ENCODE measurements at places on chromosomes 11 and 22.

GRCh38 chr11:9718147-9718546 lies 54.3 kb downstream of the SWAP70 start:
- DNase-seq: no peak

GRCh38 chr11:65654375-65655349 lies 8.1 kb downstream of the RELA start:
- no peak for DNase-seq

- DNase-seq: no peak
Observed at GRCh38 chr11:65977621-65978390, 16.3 kb downstream of the SART1 start.

GRCh38 chr11:116357784-116358544 lies 414.8 kb downstream of the BUD13 start:
- no peak for DNase-seq

DNA sequence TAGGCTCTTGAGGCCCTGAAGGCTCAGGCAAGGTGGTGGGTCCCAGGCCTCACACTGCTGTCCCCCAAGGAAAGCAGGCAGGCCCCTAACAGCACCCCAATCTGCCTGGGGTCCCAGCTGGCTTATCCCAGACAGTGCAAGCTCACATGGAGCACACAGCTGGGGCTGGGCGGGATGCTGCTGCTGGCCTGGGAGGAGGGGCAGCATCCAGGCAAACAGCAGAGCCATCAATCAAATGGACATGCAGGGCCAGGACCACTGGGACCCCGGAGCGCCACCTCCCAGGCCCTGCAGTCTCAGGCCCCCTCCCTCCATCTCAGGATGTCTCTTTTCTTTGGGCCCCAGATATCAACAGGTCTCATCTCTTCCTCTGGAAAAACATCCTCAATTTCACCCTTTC lies 140.3 kb downstream of the BRD1 start:
- DNase-seq: no peak

- DNase-seq: no peak
Observed at GRCh38 chr11:117535201-117535849, 207.7 kb downstream of the CEP164 start.

GRCh38 chr11:12667646-12668045 lies 6.6 kb upstream of the TEAD1 start:
- no peak for DNase-seq

- DNase-seq: no peak
Observed at GRCh38 chr11:118629761-118630661, 22.6 kb downstream of the PHLDB1 start.

GRCh38 chr11:105610871-105611571 lies 1.1 kb downstream of the GRIA4 start:
- DNase-seq: no peak

GRCh38 chr22:38312261-38312800 lies 4.9 kb downstream of the CSNK1E start:
- no peak for DNase-seq

DNA sequence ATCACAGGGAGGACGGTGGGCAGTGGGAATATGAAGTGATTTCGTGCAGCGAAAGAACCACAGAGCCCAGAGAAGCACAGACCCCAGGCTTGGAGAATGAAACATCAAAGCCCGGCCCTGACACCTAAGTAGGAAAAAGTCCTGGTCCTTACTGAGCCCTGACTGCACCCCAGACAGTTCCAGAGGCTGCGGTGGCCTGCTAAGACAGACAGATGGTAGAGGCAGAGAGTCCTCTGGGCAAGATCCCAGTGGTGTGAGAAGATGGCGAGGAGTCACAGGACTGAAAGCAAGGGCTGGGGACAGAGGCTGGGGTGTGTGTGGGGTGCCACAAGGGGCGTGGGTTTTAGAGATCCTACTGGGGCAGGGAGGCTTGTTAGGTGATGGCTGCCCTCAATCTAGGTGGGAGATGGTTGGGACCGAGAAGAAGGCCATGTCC lies 3.7 kb downstream of the CBX6 start:
- DNase-seq: no peak

GRCh38 chr11:117458275-117459122 lies 130.8 kb downstream of the CEP164 start:
- DNase-seq: no peak

GRCh38 chr22:20171288-20172140 lies 20.7 kb upstream of the CCDC188 start:
- no peak for DNase-seq

GRCh38 chr11:33291004-33291777 lies 34.0 kb downstream of the HIPK3 start:
- DNase-seq: no peak

- DNase-seq: no peak
Observed at GRCh38 chr11:2092956-2093412, 46.2 kb downstream of the IGF2 start.

DNA sequence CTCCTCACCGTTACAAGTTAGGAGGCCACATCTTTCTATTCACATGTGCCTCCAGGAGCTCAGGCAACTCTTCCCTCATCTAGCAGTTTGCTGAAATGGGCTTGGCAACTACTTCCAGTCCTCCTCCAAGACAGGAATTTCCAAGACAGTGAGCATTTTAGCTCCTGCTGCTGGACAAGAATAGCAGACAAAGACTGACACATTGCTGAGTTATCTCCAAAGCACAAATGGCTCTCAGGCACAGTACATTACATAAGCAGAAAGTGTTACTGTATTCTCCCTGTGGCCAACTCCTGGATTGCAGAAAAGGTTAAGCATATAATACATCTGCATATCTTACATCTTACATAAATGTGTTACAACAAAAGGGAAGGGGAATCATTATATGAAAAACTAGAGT lies 83.2 kb upstream of the POU2AF2 start:
- no peak for DNase-seq

- DNase-seq: peak; percentile 37
Observed at GRCh38 chr11:93921695-93922468, 71.5 kb upstream of the VSTM5 start.

GRCh38 chr11:76810151-76810853 lies 27.1 kb downstream of the TSKU start:
- no peak for DNase-seq

- DNase-seq: peak; percentile 36
Observed at GRCh38 chr22:41367680-41368542, 13.8 kb upstream of the TEF start.

- DNase-seq: no peak
Observed at GRCh38 chr11:86809561-86809960, 9.2 kb downstream of the PRSS23 start.

DNA sequence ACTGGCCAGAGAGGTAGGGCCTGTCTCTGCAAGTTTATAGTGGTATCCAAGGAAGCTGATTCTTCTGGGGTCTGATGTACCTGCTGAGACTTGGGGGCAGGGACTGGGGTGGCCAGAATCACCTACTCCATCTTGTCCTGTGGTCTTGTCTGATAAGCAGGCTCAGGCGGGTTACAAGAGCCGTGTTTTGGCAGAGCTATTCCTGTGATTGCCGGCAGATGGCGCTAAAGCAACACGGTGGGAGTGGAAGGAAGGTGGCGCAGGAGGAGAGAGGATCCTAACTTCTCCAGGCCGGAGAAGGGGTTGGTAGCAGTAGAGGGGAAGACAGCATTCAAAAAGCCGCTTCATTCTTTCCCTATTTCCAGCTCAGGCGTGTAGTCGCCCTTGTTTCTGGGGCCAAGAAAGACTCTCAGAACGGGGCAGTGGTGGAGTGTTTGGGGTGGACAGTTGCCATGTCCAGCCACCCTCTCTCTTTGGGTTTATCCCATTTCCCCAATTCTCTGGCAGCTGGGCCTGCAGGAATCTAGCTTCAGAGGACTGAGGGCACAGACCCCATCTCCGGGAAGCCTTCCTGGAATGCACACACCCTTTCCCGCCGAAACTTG lies 15.1 kb downstream of the CHRM1 start:
- peak; percentile 58 for DNase-seq

GRCh38 chr22:46337870-46338269 lies 2.4 kb downstream of the TRMU start:
- DNase-seq: no peak

DNA sequence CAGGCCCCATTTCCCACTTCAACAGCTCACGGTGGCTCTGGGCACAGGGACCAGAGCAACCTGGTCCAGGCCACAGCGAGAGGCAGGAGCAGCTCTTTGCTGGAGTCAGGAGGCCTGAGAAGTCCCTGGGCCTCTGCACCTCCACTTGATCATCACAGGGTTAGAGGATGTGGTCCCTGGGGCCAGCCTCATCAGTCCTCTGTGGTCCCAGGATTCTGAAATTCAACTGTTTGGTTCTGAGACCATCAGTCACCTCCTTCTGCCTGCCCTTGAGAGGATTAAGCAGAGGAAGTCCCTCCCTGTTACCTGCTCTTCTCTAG lies 24.9 kb upstream of the CBX7 start:
- no peak for DNase-seq

DNA sequence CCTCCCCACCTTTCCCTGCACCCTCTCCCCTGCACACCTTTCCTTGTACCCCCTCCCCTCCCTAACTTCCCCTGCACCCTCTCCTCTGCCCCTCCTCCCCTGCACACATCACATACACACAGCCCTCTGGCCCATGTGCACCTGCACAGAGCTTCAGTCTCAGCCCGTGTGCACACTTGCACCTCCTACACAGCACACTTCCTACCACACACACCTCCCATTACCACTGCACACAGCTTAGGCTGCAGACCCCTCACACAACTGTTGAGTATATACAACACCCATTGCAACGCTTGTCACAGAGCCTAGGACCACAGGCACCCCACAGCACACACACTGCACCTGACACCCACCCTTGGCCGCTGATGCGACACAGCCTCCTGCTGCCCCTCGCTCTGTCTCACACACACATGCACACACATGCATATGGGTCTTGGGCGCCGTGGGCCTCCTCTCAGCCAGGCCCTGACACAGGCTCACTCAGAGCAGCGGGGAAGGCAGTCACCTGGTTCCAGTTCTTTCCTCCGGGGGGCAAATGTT lies 411 bp downstream of the SIGIRR start:
- no peak for DNase-seq

DNA sequence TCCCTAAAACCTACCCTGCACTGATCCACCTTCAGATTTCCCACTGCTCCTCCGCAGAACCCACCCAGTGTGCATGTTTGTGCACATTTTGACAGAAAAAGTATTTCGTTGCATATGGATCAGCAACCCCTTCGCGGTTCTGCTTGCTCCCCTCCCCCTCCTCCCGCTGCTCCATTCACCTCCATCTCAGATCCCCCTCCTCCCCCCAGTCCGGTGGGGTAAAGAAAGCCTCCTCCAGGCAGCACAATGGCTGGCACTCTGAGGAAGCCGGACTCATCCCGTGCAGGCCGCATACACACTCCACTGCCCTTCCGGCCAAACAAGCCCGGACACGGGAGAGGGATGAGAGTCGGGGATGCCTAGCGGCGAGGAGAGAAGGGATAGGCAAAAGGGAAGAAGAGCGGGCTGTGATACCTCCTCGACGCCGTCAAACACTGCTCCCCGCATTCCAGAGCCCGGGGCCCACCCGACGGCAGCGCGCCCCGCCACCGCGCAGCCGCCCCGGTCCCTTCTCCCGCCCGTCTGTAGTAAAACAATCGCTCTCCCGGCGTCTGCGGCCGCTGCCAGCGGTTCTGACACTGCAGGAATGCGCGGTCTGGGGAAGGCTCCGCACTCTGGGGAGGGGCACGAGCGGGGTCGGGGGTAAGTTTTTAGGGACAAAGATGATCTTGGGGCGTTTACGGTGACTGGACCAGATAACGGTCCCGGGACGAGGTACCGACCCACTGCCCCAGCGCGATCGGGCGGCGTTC lies 915 bp downstream of the FEZ1 start:
- DNase-seq: peak; percentile 12

- no peak for DNase-seq
Observed at GRCh38 chr11:59767225-59767611, 12.0 kb downstream of the STX3 start.

- no peak for DNase-seq
Observed at GRCh38 chr11:43756575-43756974, 76.0 kb downstream of the HSD17B12 start.

- no peak for DNase-seq
Observed at GRCh38 chr11:19821993-19822392, 109.4 kb downstream of the NAV2 start.

DNA sequence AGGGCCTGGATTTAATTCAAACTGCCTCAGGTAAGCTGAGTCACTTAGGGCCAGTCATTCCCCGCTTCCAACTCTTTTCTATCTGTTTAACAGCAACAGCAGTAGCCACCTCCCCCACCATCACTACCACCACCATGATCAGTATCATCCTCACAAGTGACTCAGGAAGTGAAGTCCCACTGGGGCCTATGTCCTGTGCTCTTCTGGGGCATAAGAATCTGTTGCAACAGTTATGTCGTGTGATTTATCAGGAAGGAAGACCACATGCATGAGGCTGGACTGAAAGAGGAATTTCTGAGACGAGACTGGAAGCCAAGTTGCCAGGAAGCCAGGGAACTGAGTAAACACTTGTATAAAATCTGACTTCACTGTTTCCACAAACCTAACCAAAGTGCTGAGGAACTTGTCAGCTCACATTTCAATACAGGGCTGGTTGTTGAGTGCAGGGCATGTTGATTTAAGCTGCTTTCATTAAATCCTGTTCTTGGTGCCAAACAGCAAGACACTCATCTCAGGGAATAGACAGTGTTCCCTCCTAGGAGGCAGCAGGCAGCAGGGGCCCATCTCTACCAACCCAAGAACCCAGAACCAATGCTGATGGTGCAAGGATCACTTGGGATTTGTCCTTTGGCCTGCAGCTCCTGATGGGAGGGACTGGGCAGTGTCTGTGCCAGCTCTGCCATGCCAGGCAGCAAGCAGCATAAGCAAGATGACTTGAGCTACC lies 226.7 kb upstream of the NARS2 start:
- peak; percentile 88 for DNase-seq

- no peak for DNase-seq
Observed at GRCh38 chr22:50151571-50152537, 18.7 kb upstream of the PANX2 start.

- peak; percentile 77 for DNase-seq
Observed at GRCh38 chr11:64865286-64866172, 12.9 kb downstream of the EHD1 start.

GRCh38 chr11:7969756-7970646 lies 4.8 kb upstream of the NLRP10 start:
- DNase-seq: no peak

- peak; percentile 9 for DNase-seq
Observed at GRCh38 chr11:122984186-122985011, 2.8 kb upstream of the BSX start.
